WTC11 (cell line): ENCODE measurements at places on chromosomes 16 and 17. TPM values are rescaled to one million over a fixed set of nuclear protein-coding genes. Genes with fewer than 3 reads are reported as not detected.

DNA sequence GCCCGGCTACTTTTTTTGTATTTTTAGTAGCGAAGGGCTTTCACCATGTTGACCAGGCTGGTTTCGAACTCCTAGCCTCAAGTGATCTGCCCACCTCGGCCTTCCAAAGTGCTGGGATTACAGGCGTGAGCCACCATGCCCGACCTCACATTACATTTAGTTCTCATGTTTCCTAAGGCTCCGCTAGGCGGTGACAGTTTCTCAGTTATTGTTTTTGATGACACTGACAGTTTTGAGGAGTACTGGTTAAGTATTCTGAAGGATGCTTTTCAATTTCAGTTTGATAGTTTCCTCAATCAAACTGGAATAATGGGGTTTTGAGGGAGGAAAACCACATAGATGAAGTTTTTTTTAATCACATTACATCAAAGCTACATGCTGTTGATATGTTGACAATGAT is 1028.5 kb downstream of the CDH8 start:
- DNase-seq = no peak

CTF1 gene
- total RNA-seq = 1.4 to 1.9 TPM (median 1.6 TPM) in 3 replicates

DNA sequence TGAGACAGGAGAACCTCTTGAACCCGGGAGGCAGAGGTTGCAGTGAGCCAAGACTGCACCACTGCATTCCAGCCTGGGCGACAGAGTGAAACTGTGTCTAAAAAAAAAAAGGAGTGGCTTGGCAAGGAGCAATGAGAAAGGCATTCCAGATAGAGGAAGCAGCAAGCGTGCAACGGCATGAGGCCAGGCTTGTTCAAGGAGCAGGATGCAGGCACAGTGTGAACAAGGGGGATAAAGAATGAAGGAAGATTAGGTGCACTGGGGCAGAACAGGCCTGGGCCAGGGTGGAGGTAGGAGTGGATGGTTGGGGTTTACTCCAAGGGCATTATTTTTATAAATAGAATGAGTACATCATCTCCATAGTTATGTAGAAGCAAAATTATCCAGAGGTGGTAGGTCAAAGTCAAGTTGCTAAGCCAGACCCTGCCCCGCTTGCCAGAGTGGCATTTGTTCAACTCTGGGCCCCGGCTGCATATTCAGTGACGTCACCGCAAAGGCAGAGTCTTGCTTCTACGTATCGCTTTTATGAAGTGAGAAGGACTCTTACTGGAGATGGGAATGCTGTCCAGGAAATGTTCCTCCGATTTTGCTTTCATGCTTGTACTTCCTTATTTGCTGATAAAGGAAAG is 100.2 kb downstream of the KATNIP start:
- DNase-seq = no peak

MYH13 gene
- total RNA-seq = not detected in 3 replicates

DNA sequence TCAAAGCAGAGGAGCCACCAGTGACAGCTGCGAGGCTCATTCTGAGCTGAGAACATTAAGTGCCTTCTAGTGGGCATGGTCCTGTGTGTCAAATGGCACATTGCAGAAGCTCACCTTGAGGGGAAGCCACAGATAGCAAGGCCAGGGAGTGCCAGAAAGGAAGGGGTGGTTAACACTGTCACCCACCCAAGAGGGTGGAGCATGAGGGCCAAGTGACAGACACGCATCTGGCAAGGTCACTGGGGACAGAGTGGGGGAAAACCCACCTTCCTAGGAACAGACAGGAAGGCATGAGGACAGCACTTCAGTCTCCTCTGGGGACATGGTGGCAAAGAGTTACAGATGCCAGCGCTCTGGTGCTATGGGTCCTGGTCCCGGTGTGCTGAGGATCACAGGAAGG is 22.1 kb downstream of the NUBP1 start:
- no peak for DNase-seq

DNA sequence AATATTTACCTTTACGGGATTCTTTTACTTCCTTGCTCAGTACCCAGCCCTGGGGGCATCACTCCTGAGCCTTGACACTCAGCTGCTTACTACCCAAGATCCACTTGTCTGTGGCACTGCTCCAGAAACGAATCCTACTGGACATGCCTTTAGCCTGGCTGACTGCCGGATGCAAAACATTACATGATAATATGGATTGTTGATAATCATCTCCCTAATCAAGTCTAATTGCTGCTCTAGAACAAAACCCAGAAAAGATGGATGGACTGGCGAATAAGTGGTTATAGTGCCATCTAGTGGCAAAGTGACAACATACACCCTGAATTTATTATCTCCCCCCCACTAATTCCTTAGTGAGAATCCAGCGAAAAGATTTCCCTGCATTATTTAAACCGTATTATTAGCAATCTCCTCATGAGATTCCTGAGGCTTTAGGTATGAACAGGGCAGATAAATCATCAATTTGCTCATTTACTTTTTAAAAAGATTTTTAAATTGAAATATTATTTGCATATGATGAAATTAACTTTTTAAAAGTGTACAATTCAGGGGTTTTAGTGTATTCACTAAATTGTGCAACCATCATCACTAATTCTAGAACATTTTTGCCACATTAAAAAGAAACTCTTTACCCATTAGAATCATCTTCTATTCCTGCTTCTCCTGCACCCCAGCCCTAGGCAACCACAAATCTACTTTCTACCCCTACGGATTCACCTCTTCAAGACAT is 61.6 kb downstream of the RGS9 start:
- no peak for DNase-seq

DNA sequence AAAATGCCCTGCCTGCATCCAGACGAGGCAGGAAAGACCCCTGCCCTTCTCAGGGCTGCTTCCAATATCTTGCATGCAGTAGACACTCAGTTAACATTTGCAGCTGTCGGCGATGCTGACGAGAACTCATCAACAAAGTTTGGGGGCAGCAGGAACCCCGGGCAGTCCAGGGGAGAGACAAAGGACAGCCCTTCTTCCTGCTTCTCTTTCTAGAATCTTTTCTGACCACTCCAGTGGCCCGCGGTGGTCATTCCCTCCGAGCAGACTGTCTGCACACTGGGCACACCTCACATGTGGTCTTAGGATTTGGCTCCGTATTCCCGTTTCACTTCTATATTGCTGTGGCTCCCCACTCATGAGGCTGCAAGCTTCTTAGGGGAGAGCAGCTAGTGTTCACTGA is 31.0 kb upstream of the MFSD6L start:
- no peak for DNase-seq

DNA sequence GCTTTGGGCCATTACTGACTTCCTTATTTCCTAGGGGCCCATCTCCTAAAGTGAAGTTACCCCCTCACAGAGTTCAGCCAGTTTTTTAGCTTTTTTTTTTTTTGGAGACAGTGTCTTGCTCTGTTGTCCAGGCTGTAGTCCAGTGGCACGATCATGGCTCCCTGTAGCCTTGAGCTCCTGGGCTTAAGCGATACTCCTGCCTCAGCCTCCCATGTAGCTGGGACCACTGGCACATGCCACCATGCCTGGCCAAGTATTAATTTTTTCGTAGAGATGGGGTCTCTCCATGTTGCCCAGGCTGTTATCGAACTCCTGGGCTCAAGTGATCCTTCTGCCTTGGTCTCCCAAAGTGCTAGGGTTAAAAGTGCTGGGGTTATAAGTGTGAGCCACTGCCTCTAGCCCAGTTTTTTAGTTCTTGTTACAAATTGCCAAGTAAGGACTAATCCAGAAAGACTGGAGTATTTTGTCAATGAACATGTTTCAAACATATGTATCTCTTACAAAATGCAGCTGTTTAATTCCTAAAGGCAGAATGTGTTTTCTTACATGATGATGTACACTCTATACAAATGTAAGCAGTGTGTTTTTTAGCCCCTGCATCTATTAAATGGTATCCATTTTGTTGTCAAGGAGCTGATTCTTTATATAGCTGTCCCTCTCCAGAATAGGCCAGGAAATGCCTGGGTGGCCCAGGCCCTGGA is 49.1 kb upstream of the IL34 start:
- DNase-seq = no peak
